ENCODE measurements at places on chromosomes 1 and 21. TPM values are rescaled to one million over a fixed set of nuclear protein-coding genes. Genes with fewer than 3 reads are reported as not detected.

DNA sequence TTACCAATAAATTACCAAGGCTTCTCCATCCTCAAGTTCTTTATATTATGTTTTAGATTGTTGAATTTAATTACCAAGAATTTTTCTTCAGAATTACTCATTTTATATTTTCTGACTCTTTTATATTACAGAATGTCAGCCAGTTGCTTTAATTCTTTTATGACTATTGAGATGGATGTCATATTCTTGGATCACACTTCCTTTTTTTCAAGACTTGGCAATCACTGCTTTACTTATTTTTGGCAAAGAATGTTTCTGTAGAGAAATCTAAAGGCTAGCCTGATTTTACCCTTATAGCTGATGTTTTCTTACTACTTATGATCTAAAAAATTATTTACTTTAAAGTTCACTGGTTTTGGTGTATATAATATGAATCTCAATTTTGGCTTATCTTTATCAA, 721.1 kb upstream of the TMPRSS15 start:
- DNase-seq: no peak

GRCh38 chr1:115274467-115274866, 63.6 kb downstream of the NGF start:
- no peak for DNase-seq

DNA sequence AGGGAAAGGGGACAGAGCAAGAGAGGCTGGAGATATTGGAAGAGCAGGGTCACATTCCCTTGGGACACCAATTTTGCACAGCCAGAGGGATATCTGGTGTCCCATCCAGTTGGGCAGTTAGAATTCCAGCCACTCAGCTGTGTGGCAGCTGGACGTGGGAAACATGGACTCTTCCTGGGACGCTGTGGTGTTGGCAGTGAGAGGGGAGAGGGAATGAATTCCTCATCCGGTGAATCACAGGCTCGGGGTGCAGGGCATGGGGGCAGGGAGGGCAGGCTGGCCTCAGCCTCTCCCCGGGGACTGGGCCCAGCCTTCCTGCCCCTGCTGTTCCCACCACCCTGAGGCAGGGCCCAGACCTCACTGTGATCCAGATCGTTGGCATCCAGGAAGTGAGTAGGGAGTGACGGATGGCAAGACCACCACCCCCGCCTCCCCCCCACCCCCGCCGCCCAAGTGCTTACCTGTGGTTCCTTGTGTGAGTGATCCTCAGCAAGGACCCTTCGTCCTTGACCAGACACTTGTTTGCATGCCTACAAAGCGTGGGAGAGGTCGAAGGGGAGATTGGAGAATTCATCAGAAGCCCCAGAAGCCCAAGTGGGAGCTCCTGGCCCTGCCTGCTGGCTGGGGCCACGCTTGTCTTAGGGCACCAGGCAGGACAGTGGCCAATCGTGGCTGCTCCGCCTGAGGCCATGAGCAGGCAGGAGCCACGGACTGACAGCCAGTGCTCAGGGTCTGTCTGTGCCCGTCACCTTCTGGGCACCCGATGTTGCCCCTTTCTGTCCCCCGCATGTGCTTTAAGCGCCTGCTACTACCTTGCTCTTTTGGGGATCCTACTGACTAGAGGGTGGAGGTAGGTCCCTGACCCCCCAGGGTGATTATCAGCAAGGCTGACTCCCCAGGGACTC, 8.7 kb downstream of the WNT3A start:
- no peak for DNase-seq

DNA sequence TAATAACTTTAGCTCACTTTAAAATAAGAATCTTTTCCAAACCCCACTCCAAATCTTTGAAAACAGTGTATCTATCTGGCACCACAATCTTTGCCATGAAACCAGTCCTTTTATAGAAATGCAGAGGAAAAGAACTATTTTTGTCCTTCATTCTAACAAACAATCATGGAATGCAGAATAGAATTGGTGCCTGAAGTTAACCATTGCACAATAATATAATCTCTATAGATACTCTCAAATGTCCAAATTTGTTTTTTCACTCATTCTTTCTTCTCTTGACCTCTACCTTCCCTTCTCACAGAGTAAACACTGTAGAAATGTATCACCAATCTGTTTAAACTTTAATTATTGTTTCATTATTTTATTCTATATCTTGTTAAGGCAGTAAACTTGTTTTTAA, 34.8 kb downstream of the TTLL7 start:
- no peak for DNase-seq

The NVL gene
- 23.9 TPM for total RNA-seq

Data from tibial nerve (tissue), 4 donors.